ENCODE measurements at places on chromosomes 12 and 14.

DNA sequence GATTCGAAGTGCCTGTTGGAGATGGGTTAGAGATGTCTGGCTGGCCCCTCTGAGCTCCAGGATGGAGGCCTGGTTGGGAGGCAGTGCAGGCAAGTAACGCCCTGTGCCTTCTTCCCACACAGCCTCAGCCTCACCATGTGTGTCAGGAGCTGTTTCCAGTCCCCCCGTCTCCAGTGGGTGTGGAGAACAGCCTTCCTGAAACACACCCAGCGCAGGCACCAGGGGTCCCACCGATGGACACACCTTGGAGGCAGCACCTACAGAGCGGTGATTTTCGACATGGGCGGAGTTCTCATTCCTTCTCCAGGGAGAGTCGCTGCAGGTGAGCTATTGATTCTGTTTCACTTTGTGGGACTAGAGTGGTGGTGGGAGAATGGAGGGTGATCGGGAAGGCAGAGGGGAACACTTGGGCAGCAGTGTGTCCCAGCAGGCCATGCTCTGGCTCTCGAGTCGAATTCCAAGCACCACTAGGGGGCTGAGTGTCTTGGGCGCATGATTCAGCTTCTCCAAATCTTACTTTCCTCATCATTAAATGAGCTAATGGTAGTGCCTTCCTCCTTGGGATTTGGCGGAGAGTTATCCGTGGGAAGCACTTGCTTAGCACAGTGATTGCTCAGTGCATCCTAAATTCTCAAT is 6.8 kb downstream of the ACAD10 start:
- no peak for DNase-seq

- DNase-seq, result no peak
These were observed 10.7 kb downstream of the BICD1 start for GRCh38 chr12:32117316-32117715.

DNA sequence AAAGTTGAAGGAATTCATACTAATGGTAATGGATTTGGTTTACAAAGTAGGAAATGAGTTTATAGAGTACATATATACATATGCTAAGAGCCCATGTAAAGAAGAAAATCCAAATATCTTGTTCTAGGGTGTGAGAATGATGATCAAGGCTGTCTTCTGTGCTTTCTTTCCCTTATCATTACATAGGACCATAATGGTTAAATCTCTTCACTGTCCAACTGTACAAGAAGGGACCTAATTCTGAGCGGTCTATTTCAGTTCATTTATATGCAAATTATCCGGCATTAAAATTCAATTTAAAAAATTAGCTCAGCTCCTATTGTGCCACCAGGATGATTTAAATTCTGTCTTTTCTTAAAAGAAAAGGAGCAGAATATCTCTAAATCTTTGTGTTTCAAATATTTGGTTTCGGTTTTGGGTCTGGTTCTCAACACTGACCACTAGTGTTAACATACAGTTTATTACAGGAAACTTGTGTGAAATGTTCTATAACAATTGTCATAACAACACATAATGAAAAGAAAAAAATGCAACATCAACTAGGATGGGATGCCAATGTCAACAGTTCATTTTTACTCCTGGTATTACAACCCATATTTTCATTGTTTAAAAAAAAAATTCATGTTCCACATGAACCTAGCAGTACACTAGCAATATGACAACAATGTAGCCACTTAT is 16.8 kb downstream of the OR4K1 start:
- no peak for DNase-seq

DNA sequence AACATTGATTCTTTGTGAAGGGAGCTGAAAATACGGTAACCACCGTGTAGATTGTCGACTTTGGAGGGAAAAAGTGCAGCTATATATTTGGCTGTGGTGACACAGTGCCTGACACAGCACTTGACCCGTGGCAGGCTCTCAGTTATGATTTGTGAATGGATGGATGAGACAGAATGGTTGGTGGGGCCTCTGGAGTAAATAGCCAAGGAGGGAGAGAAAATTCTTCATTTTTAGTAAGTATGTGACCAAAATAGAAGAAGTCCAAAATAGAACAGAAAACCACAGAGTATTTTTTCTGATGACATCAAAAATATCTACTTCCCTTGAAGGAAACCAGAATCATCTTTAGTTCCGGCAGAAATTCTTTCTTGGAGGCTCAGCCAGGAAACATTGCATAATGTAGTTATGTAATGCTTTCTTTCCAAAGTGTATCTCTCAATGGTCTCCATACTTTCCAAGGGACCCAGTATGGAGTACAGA is 82.0 kb upstream of the WSCD2 start:
- DNase-seq, result no peak

GRCh38 chr12:124188561-124189405 is 106.1 kb upstream of the RFLNA start:
- DNase-seq, result no peak

All from CD4-positive, alpha-beta T cell treated with Interleukin-2 at 100 ng/mL for 4 hours (primary cell).